ENCODE measurements at places on chromosomes 7 and 10.
A peak's percentile ranks its signal among the peaks of the same experiment; 100 is the strongest.

GRCh38 chr7:55065079-55065478, 46.3 kb downstream of the EGFR start:
- no peak for DNase-seq

GRCh38 chr10:117186832-117187615, 10.3 kb upstream of the KCNK18 start:
- no peak for DNase-seq

- DNase-seq = peak; percentile 57
Observed at GRCh38 chr7:78226059-78226719, 427.6 kb downstream of the PHTF2 start.

GRCh38 chr10:17195083-17195482, 6.4 kb downstream of the TRDMT1 start:
- no peak for DNase-seq

DNA sequence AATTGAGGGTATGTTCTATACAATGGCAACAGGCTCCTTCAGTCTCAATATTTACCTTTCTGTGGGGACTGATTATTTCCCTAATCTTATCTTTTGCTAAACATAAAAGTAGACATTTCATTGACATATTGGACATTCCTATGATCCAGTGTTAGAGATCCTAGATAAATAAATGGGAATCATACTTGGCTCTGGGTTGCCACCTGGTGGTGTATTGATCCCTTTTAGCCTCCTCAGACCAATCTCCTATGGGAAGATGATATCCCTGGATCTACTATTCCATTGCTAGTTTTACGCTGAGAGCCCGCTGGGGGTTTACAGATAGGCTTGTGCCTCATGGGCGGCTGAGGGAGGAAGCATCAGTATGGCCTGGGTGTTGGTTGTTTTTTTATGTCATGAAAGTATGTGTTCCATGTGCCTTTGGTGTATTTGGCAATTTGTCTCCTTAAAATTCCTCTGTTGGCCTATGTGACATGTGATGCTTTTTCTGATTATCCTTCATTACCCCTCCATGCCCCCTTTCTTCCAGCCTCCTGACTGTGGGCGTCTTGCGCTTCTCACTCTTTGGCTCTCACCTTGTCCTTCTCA, 18.8 kb downstream of the CELF2 start:
- peak; percentile 52 for DNase-seq

DNA sequence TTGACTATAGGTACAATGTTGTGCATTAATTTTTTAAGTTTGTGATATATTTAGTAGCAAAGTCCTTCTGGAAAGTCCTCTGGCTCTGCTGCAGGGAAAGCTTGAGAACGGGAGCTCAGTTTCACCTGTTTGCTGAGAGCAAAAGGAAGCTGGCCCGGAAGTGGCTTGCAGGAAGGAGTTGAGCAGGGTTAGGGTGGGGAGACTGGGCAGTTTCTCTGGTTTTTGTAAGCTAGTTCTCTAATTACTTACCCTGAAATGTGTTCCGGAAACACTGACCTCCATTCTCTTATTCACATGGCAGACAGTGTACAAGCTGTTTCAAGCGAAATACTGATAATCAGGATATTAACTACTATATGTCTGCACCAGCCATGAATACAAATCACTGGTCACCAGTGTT, 22.3 kb downstream of the MAP3K8 start:
- DNase-seq = no peak

DNA sequence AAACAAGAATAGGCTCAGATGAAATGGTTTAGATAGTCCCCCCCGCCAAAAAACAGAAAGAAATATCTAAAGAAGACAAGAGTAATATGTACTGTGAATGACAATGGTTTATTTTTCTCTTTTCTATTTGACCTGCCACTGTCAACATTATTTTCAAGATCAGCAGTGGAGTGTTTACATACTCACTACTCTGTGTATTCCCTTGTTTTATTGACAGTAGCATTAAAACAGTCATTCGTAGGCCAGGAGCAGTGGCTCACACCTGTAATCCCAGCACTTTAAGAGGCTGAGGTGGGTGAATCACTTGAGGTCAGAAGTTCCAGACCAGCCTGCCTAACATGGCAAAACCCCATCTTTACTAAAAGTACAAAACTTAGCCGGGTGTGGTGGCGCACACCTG, 245.3 kb upstream of the SLC26A5 start:
- DNase-seq = no peak

GRCh38 chr7:38006559-38006958, 86.1 kb downstream of the EPDR1 start:
- DNase-seq = no peak

DNA sequence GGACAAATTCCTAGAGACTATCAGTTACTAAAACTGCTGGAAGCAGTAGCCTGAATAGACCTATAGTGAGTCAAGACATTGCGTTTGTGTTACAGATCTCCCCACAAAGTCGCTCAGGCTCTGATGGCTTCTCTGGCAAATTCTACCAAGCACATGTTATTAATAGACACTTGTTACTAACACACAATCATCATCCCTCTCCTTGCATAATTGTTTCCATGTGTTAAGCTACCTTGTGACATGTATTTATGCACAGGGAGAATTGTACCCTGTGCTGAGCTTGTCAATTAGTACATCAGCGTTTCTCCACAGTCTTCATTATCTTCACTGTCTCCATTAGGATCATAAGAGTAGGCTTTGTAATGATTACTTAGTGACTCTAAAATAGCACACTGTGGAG, 31.2 kb downstream of the DYNC2I1 start:
- DNase-seq = no peak

GRCh38 chr10:11568578-11568977, 42.9 kb downstream of the USP6NL start:
- DNase-seq = no peak

GRCh38 chr10:133401500-133401899, 7.5 kb downstream of the MTG1 start:
- no peak for DNase-seq

DNA sequence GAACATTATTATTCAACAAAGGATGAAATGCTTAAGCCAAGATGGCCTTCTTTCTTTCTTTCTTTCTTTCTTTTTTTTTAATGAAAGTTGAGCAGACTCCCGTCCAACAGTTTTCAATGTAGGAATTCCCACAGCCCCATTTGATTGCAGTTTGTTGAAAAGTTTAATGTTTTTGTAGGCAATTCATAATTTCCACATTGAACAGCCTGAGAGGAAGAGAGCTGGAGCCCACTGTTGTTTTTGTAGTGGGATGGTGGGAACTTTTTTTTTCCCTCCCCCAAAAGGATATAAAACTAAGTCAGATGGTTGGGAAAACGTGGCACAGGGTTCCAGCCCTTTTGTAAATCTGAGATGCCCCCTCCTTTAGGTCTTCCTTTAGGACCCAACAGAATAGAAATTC, 86.6 kb downstream of the TCF7L2 start:
- no peak for DNase-seq

DNA sequence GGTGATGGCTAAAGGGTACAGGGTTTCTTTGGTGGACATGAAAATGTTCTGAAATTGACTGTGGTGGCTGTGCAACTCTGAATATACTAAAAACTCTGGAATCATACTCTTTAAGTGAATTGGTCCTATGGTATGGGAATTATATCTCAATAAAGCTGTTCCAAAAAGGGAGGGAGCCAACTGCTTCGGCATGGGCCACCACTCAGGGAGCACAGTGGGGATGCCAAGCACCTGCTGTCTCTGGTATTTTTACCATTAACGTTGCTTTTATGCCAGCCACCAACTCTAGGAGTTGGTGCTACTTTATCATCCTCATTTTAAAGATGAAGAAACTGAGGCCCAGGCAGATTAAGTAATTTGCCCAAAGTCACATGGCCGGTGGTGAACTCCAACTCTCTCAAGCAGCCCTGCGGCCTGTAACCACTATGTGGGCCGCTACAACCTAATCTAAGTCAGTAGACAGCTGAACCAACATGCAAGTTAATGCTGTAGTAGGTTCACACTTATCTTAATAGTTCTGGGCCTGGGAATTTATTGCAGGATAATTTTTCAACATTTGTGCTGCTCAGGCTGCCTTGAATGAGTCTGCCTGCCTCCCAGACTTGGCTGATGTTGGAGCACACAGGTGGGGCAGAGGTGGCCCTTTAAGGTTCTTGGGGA, 20.8 kb downstream of the SH3PXD2A start:
- no peak for DNase-seq
